ENCODE measurements at places on chromosomes 5 and 9.

DNA sequence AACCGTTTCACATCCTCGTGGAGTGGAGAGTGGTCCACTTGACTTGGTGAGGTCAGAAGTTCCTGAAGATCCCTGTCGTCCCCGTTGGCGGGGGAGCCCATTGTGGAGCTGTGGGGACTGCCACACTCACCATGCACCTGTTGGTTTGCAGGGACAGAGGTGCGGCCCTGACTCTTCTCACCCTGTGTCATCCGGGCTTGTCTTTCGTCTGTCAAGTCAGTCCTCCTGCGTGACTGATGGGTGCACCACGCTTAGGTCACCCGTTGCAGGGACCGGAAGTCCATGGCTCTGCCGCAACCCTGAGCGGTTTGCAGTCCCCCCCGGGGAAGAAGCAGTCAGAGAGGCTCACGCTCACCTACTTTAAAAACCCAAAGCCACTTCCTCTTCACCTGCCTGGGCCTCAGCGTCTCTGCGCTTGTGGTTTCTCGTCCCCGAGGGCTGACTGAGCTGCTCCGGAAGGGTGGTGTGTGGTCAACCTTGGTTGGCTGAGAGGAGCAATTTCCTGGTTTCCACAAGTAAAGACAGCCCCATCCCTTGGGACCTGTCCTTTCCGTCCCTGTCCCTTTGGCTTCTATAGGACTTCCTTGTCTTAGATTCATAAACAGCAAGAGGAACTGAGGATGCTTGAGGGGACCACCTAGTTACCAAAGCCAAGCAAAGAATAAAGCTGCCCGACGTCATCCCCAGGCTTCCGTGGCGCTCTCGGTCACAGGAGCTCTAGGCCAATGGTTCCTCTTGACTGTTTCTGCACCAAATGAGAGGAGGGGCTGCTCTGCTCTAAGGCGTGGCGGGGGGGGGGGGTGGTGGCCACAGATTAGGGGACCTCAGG lies 53.2 kb downstream of the USP20 start:
- DNase-seq, result peak; percentile 37

GRCh38 chr5:33721491-33722200 lies 170.1 kb downstream of the ADAMTS12 start:
- DNase-seq, result no peak

DNA sequence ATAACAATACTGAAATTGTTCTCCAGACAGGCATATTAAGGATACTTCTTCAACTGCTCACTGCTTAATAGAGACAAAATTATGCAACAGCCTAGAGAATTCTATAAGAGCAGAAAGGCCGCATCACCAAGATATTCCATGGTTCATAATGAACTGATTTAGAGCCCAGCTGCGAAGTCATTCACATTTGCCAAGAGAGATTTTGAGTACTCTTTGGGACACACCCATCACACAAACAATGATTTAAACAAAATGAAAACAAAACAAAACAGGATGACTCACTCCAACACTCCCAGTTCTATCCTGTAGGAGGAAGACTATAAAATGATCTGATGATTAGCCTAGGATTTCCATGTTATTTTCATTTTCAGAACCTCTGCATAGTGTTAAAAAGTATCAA lies 145.7 kb upstream of the GNA14 start:
- DNase-seq, result no peak

- DNase-seq, result no peak
Observed at GRCh38 chr5:51468196-51468595, 84.9 kb downstream of the ISL1 start.

- DNase-seq, result no peak
Observed at GRCh38 chr5:88695931-88696330, 187.1 kb downstream of the MEF2C start.

DNA sequence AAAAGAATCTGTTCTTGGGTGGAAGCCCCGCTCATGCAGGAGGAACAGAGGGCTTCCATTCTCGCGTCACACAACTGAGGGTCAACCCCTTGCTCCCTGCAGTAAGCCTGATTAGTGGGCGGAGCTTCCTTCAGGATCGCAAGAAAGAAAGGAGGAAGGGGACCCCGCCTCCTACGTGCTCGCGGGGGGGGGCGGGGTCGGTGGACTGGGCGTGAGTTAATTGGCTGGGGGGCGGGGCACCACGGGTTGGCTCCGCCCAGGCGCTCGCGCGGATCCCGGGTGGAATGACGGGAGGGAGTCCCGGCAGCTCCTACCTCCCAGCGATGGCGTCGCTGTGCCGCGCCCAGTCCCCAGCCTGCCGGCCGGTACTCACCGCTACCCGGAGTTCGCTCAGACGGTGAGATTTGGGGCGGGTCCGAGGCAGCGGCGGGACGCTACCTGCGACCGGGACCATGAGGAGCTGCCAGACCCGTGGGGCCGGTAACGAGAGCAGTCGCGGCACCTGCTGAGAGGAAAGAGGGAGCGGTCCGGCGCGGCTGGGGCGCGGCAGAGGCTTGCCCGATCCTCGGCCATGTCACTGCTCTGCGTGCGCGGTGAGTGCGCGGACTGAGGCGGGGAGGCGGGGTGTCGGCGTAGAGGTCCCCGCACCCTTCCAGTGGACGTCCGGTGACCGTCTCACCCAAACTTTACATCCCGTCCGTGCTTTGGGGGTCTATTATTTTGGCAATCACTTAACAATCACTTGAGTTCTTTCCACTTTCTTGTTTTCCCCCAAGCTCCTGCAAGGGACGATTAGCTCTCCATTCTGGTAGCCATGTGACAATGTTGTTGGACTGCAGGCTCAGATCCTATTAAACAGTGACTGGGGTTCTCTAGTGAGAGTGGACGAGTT lies at the start of gene UNC13B:
TSS of gene UNC13B (plus strand) at position 297 of the 892 bp plus-strand sequence. CDS start at position 572, 275 bp downstream.
- DNase-seq, result peak; percentile 81

DNA sequence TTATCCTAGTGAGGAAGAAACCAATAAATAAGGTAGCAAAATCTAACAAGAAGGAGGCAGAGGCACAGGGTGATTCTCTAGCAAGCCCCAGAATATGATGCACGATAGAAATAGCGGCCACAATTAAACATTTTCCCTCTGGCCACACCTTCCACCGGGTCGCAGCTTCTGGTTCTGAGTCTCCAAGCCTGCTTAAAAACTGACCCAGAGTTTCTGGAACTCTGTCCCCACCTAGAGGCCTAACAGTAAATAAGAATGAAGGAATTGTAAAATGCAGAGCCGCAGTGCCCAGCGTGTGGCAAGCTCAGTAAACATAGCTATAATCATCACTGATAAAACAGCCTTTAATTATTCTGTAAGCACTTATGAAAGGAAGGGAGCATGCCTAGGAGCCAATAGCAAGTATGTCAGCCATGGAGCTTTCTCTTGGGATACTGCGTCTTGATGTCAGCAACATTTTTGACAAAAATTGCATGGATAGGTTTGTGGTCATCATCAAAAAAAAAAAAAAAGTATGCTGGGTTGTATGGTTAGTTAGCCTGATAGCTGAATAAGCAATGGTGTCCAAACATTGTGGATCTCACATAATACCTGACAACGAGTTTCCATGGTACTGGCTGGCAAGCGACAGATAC lies 465.5 kb downstream of the DNAH5 start:
- DNase-seq, result peak; percentile 49

- no peak for DNase-seq
Observed at GRCh38 chr5:114789773-114790402, 379.8 kb downstream of the TRIM36 start.

DNA sequence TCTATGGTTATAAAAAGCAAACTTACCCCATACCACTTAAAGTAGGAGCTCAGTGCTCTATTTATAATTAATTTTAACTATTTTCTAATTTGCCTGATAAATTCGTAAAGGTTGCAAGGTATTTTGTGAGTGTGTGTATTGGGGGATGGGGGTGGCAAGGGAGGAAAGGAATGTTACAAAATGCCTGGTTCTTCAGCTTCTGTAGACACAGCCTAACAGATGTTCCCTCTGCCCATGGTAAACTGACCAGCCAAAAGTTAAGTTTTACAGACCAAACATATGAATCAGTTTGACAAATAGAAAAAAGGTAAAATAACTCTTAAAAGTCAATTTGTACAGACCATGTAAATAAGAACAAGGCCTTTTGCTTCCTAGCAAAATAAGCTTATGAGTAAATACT lies 232.6 kb downstream of the KIAA0825 start:
- DNase-seq, result no peak

- peak; percentile 75 for DNase-seq
Observed at GRCh38 chr9:69121155-69122081, 52.7 kb upstream of the TJP2 start.

GRCh38 chr5:57658018-57658417 lies 175.4 kb upstream of the ACTBL2 start:
- no peak for DNase-seq

DNA sequence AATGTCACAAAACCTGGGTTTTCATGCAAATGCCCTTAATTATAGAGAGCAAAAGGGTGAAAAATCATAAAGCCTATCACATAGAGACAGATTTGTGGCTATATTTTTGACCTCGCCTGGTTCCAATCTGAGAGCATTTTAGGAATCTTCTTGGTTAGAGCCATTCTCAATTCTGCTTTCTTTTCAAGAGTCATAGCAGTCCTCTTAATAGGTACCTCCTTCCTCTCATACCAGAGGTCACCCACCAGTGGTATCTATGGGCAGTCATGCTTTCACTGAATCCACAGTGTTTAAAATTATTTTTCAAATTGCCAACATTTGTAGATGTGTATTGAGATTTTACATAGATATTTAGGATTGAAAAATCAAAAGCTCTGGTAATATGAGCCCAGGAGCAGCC lies 215.5 kb downstream of the DAB2IP start:
- DNase-seq, result no peak

DNA sequence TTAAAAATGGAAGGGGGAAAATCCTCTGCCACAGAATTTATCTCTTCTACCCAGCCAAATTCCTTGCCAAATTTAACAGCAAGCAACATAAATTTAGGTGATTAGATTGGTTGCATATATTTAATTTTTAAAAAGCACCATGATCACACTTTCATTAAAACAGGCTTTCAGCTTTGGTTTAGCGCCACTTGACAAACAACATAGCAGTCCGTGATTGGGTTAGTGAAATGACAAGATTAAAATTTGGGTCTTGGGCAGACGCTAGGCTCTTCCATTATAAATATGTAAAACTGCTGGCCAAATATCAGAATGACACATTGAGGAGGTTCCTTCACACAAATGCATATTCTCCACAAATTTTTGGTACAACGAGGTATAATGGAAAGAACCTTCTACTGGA lies 58.2 kb upstream of the CER1 start:
- DNase-seq, result no peak

DNA sequence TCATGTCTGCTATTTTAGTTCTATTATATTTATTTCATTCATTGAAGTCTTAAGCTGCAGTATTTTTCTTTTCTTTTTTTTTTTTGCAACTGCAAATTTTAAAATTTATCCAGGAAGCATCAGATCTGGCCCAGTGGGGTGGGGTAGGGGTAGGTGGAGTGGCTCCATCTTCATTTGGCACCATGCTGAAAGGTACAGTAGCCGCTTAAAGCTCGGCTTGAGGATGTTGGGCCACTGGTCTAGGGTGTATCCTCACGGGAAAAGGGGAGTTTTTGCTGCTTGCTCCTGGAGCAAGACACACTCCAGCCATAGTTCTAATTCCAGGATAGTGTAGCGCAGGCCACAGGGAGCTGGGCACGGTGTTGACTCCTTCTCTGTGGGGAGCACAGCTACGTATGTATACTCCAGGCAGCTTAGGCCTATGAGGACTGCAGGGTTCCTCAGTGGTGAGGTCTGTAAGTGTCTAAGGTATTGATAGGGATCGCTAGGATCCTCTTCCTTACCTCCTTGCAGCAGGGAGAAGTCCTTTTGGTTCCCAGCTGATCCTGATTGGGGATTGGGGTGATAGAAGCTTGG lies 22.7 kb downstream of the RCL1 start:
- DNase-seq, result no peak

DNA sequence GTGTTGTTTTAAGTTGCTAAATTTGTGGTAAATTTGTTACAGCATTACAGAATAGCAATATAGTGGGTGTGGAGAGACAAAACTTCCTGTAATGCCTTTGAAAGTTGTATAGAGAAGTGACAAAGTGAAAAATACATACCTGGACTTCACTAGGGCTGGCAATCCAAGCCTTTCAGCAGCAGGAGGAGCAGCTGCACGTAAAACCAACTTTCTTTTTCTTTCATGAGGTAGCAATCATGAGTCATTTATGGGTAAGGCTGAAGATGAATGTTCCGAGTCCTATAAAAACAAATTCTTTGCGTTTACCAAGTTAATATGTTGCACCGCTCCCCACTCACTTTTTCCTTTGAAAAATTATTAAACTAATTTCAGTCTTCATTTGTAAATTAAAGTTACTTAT lies 1138.2 kb downstream of the TAF11L14 start:
- DNase-seq, result no peak

DNA sequence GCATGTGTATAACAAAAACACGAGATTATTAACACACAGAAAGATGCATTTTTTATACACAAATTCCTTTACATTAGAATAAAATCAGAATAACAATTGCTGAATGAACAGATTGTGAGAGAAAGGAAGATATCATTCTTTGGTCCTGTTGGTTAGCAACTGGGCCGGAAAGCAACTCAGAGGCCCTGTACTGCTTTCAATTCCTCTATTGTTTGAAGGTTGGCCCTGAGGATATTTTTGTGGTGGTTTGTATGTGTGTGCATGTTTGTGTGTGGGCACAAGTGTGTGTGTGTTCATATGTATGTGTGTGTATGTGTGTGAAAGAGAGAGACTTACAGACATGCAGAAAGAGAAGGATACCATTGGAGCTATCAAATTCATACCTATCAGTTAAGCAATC lies 356.8 kb upstream of the DMAC1 start:
- DNase-seq, result no peak

DNA sequence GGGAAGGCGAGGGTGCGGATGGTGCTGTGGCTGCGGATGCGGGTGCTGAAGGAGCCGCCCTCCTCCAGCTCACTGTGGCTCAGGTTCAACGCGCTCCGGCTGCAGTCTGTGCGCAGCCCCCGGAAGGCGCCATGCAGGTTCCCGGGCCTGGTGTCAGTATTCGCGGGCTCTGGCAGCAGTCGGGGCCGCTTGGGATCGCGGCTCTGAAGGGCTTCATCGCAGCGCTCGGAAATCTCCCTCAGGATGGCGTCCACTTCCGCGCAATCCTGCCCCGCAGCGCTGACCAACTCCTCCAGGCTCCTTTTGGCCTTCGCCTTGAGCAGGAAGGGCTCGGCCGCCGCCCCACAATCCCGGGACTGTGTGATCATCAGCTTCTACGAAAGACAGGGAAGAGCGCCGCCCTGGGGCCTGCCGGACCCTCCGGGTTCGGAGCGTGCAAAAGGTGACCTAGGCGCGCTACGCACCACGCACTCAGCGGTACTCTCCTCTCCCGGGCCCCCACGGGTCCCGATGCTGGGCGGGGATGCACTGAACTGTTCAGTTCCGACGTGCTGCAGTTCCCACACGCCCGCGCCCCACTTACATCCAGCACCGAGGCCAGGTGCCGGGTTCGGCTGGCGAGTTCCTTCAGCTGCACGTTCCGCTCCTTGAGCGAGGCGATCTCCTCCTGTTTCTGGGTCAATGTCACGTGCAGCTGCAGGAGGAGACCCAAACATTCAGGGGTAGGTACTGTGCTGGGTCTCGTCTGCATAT lies 6.5 kb downstream of the MCIDAS start:
- peak; percentile 35 for DNase-seq

DNA sequence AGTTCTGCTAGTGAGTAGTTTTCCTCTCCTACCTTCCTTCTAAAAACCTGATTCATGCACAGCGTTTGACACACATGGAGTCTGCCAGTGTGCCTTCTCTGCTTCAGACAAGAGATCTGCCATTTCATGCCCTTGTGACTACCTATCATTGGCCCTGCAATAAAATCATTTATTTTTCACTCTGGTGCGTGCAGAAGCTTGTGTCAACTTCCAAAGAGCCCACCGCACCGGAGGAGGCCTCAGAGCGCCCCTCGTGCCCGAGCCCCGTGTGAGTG lies 13.7 kb downstream of the HNRNPH1 start:
- DNase-seq, result no peak

Measured in NCI-H510A (cell line).